Thymus (tissue), 14 donors: ENCODE measurements at places on chromosomes 6 and 20.

DNA sequence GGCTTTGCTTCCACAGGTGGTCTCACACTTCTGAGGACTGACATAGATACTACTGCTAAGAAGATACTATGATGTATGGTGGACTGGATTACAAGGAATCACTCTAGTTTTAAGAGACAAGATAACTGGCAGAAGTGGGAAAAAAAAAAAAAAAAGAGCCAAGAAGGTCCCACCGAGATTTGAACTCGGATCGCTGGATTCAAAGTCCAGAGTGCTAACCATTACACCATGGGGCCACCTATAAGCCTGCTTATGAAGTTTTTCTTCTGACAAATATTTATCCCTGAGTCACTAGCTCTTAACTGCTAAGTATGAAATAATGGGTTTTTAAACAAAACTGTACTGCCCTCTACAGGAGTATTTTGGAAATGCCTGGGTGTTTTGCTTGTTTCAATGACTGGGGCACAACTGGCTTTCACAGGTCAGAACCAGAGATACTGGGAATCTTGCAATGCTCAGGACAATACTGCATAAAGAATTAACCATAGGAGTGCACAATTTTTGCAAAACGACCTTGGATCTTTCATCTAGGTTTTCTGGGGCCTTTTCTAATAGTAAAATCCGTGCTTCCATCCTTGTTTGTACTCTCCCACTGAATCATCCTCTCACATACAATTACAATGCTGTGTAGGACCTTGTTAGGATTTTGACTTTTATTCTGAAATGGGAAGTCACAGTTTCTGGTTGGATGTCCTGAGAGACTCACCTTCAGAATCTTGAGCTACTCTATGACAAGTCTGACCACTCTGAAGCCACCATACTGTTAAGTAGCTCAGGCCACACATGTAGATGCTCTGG, 116.3 kb downstream of the OR2B2 start:
- peak; percentile 91 for DNase-seq

- no peak for DNase-seq
These were observed 335.6 kb upstream of the BTBD3 start for GRCh38 chr20:11582060-11582459.

GRCh38 chr6:17239260-17239659, 41.9 kb upstream of the RBM24 start:
- no peak for DNase-seq

GRCh38 chr6:47262231-47262630, 47.5 kb downstream of the TNFRSF21 start:
- no peak for DNase-seq

GRCh38 chr6:153117986-153118879, 12.8 kb downstream of the RGS17 start:
- DNase-seq: no peak

DNA sequence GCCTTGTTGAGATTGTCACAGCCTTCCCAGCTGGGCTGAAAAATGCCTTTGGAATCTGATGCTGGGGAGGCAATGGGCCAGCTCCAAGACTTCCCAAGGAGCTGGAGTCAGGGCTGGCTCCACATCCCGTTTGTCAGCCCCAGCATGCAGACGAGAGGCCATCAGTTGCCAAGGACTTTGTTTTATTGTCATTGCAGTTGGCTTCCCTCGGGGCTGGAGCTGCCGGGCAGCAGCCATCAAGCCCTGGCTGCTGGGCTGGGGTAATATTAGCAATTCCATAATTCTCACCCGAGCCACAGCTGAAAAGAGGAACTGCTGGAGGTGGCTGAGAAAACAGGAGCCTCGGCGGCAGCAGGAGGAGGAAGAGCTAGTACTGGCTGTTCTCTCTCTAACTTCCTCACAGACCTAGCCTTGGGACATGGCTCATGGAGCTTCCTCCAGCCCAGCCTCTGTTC, 182.5 kb downstream of the CDC5L start:
- DNase-seq: no peak

- DNase-seq: no peak
These were observed 455.2 kb downstream of the PLCB1 start for GRCh38 chr20:8587251-8587650.

GRCh38 chr6:83097204-83097603, 29.7 kb downstream of the DOP1A start:
- no peak for DNase-seq

DNA sequence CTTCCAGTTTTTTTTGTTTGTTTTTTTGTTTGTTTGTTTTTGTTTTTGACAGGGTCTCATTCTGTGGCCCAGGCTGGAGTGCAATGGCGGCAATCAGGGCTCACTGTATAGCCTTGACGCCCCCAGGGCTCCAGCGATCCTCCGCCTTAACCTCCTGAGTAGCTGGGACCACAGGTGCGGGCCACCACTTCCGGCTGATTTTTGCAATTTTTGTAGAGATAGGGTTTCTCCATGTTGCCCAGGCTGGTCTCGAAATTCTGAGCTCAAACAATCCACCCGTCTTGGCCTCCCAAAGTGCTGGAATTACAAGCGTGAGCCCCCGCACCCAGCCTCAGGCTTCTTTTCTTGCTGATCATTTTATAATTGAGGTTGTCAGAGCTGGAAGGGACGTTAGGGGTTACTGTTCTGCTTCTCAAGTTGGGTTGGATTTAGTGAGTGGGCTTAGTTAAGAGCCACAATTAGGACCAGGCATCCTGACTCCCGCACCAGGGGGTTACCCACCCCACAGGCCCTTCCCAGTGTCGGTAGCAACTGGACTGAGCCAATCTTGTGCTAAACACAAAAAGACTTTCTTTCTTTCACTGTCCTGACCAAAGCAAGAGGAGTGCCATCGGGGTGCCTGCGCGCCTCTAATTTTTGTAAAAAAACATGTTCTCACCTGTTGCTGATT, 13.1 kb upstream of the ZSCAN9 start:
- no peak for DNase-seq

DNA sequence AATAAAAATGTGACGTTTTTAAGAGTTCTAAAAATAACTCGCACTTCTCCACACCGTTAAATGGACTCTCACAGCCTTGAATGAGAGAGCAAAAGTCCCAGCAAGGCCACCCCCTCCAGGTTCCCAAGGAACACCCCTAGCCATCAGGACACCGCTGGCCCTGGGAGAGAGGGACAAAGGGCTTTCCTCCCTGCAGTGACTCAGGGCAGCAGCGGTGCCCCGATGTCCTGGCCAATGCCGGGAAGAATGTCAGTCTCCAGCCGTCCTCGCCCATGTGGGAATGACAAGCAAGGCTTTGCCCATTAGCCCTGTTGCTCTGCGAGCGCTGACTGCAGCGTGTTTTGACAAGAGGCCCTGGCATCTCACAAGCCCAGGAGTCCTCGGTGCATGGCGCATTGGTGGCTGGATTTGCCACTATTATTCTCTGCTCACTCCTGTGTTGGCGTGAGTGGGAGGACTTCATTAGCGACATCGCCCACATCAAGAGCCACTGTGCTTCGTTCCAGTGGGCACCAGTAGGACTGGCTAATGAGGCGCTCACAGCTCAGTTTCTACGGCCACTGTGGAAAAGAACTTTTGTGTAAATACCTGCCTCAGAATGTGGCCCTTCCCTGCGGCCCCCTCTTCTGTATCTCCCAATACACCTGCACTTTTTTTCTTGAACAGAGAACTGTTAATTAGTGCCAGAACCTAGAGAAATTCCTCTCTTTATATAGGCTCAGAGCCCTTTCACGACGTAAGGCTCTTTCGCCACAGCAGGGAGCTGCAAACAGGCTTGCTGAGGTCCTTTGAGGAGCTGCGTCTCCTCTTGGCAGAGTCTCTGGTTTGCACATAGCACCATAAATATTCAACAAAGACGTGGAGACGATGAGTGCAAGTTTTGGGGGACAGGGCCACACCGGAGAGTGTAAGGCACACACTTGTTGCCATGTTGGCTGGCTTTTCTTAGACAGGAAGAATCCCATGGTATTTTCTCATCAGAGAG, 336.6 kb downstream of the TAF4 start:
- DNase-seq: no peak

GRCh38 chr6:45746046-45746445, 269.6 kb downstream of the CLIC5 start:
- DNase-seq: no peak

GRCh38 chr20:56733967-56734366, 104.9 kb downstream of the TFAP2C start:
- DNase-seq: no peak

GRCh38 chr20:50356962-50357782, 153.0 kb upstream of the PTPN1 start:
- DNase-seq: no peak

- DNase-seq: no peak
These were observed 15.6 kb downstream of the PPP1R10 start for GRCh38 chr6:30601436-30601814.

DNA sequence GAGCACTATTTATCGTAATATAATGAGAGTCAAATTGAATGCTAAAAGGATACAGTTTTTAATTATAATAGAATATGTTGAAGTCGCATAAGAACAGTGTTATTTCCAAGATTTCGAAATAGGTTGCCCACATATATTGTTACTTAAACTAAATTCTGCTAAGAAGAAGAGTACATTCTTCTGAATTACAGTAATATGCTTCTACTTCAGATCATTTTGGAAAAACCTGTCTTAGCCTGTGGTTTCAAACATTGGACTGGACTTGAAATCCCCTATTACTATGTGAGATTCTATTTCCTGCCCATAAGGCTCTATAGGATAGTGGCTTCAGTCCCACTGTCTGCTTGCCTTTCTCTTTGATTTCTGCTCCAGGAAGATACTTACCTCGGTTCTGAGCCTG, 137.2 kb downstream of the B3GAT2 start:
- no peak for DNase-seq

GRCh38 chr20:9441948-9442347, 72.4 kb upstream of the LAMP5 start:
- no peak for DNase-seq

DNA sequence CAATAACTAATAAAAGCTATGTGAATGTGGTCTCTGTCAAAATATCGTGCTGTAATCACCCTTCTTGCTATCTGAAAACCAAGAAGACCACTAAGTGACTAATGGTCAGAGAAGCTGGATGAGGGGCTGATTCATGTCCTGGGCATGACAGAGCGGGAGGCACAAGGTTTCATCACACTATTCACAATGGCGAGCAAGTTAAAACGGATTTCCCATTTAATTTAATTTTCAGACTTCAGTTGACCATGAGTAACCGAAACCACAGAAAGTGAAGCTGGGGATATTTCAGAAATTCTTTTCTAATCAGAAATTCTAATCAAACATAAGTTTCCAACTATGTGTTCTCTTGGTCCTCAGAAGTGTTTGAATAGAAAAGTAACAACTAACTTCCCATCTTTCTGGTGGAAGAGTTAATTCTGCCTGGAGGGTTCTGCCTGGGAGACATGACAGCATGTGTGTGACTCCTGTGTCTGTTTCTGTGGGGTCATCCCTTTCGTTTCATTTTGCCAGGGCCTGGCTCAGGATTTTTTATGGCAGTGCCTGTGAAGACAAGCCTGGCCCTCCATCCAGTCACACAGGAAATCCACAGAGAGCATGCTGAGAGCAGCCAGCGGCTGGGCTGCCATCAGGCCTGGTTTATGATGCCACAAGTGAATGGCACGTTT, 98.9 kb downstream of the FAM120B start:
- DNase-seq: no peak

DNA sequence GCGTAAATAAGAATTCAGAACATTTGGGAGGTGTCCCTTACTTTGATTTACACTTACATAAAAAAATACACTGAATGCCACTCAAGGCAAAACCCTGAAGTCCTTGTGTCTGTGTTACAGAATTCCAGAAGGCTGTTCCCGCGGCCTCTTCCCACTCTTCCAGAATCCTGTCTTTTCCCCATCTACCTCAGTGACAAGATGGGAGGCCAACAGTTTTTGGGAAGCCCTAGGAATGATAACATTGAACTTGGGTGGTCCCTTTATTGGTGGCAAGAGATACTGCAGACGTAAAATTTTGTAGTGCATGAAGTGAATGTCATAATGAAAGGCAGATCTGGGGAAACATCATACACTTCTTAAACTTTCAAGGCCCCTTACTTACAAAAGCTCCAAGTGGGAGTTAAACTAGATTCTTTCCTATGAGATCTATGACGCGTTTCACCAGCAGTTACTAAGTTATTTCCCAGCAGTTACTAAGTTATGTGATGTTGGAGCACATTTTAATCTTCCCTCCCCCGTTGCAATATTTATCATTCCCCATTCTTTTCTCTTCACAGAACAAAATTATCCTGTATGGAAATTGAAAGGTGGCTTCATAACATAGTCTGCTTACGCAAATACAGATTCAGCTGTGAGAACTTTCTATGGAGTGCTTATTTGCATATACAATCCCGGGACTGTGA, 79.5 kb downstream of the BCAS1 start:
- no peak for DNase-seq

DNA sequence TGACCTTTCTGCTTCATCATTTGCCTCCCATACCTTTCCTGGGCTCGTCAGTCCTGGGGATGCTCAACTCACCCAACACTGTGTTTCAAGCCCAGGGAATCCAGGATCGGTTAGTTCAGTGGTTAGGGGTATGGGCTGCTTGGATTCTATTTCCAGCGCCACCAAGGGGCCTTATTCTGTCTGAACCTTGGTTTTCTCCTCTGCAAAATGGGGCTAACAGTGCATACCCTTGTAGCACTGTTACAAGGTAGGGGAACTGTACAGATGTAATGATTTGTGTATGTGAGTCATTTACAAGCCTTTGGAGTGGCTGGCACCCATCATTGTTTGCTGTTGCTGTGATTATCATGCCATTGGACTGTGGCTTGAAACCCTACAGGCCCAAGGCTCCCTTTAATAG, 14.5 kb upstream of the CSNK2A1 start:
- no peak for DNase-seq

- no peak for DNase-seq
These were observed 112.7 kb upstream of the PRL start for GRCh38 chr6:22409486-22409885.
